Upper lobe of right lung (tissue), 1 donor: ENCODE measurements at places on chromosomes 12 and 14.
A peak's percentile ranks its signal among the peaks of the same experiment; 100 is the strongest.

DNA sequence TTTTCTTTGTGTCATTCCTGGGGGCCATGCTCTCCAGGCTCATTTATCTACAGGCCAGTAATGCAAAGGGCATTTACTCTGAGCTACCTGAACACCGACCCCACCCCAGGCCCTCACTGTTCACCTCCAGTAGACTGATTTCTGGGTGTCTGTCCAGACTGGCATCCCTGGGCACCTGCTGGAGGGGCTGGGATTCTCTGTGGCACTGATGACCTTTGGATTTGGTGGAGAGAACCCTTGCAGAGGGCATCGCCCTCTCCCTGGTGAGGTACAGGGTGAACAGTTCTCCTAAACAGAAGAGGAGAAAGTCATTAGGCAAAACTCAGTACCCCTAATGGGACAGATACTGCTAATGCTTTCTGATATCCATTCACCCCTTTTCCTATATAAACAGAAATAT lies 27.1 kb upstream of the RIMBP2 start:
- H3K4me1 ChIP-seq: no peaks in the 10 kb centered on the region
- H3K36me3 ChIP-seq: no peaks in the 10 kb centered on the region
- H3K4me3 ChIP-seq: no peak overlapping the region
- no peak for DNase-seq
- no peak overlapping the region for H3K27ac ChIP-seq

DNA sequence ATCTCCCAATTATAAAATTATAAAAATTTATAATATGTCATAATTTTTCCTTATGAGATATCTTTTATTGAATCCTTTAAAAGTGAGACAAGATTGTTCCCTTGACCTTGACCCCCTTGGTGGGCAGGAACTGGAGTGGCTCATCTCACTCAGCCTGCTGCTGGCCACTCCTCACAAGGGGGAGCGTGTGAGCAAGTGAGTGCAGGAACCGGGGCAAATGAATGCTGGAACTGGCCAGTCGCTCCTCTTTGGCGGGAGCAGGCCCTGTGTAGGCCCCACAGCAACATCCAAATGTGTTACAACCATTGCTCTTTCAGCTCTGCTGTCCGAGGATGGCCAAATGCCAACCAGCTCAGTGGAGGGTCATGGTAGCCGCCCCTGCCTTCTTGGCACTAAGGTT lies 178.8 kb downstream of the ETNK1 start:
- H3K36me3 ChIP-seq: no peaks in the 10 kb centered on the region
- no peaks in the 10 kb centered on the region for H3K4me1 ChIP-seq
- no peaks in the 10 kb centered on the region for H3K27me3 ChIP-seq

- H3K27me3 ChIP-seq: no peaks in the 10 kb centered on the region
- no peak overlapping the region for H3K27ac ChIP-seq
- no peak for DNase-seq
Measured at GRCh38 chr12:11568762-11569478, 80.6 kb upstream of the ETV6 start.

DNA sequence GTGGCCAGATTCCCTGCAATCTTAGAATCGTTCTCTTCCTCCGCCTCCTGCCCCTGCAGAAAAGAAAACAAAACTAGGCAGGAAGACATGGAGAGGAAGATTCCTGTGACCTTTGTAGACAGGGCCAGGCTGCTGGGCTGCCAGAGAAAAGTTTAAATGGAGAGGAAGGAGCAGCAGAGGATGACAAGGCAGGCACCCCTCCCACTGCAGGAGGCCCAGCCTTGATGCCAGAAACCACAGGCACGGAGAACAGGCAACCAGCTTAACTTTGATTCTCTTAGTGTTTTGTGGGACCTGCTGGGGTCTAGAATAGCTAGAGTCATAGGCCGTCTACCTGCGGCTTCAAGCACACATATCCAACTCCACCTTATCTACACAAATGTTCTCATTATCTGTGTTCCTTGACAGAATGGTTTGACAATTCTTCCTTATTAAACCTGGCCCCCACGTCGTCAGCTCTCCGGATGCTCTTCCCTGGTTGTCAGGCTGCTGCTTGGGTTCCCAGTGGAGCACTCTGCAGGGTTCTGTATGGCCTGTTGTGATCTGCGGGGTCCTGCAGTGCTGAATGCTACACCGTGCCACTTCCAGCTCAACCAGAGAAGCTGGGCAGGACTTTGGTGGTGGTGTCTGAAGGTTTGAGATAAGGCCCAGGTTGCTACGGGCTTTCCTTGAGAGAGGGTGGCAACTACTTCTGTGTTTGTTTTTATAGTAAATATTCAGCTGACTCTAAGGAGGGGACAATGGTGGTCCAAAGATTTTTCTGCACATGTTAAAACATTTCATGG lies 609.5 kb downstream of the AACS start:
- H3K36me3 ChIP-seq: no peaks in the 10 kb centered on the region
- H3K27me3 ChIP-seq: no peaks in the 10 kb centered on the region
- DNase-seq: no peak
- no peak overlapping the region for H3K27ac ChIP-seq

DNA sequence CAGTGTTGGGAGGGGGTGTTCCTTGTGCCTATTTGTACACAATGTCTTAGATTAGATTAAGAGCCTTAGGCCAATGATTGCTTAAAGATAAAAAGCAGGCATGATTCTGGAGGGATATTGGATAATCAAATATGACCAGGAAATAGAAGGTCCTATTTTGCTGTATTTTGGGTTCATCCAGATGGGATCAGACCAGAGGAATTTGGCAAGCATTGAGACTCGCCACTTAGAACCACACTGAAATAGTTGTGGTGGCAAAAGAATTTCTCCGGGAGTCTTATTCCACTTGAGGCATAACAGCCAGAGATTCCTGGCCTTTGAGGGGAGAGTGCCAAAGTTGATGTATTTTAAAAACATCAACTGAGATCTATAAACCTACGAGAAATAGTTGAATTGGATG lies 327.2 kb downstream of the RAD51B start:
- H3K4me1 ChIP-seq: peaks cover 27% of the 10 kb centered on the region
- no peak for DNase-seq
- H3K27ac ChIP-seq: peak overlapping the region; percentile 63
- no peak overlapping the region for H3K4me3 ChIP-seq
- no peaks in the 10 kb centered on the region for H3K27me3 ChIP-seq

DNA sequence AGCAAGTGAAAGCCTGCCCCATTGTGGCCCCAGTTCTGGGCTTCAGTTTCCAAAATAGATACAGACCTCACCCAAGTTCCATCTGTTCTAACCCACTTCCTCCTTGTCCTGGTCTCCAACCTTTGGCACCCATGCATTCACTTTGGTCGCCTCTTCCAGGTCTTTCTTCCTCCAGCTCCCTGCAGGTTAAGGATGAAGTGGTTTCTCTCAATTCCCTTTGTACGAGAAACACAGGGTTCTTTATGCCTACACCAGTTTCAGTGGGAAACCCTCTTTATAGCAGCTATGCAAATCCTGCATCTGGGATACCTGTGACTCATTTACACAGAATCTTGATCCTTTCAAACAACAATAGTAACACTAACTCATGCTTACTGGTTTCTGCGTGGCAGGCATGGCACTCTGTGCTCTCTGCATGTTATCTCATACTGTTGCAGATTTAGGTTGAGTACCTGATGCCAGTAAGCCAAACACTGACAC lies 110.6 kb upstream of the AMIGO2 start:
- H3K4me3 ChIP-seq: no peak overlapping the region
- DNase-seq: no peak
- no peaks in the 10 kb centered on the region for H3K36me3 ChIP-seq

DNA sequence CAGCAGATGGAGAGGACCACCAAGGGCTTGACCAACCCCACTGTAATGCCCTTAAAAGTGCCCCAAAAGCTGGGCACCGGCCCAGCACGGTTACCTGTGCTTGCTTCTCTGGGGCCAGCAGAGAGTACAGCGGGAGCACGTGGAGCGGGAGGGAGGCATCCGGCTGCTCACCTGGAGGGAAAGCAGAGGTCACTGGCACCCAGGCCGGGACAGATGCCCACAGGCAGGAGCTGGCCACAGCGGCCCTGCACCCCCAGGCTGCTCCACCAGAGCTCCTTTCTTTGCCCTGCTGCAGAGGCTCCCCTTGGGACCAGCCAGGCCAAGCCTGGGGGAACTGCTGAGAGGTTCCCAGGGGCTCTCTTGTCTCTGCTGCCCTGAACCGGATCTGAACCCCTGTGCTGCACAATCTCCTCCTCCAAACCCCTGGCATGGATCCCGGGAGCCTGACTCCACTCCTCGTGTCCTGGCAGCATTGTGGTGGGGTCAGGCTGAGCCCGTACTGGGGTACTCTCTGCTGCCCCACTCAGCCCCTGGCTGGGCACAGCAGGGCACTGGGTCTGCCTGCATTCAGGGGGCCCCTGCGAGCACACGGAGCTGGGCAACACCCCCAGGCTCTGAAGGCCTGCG lies 24.0 kb downstream of the DHX37 start:
- no peak for DNase-seq
- H3K4me3 ChIP-seq: no peak overlapping the region
- no peaks in the 10 kb centered on the region for H3K4me1 ChIP-seq
